Fibroblast of the aortic adventitia (primary cell): ENCODE measurements at places on chromosomes 6 and 20. TPM values are rescaled to one million over a fixed set of nuclear protein-coding genes. Genes with fewer than 3 reads are reported as not detected.
A peak's percentile ranks its signal among the peaks of the same experiment; 100 is the strongest.

The PRRT1 gene
- total RNA-seq: 0.41 and 0.54 TPM in 2 replicates

- DNase-seq: no peak
Measured at GRCh38 chr20:21090721-21091120, 15.4 kb downstream of the LINC00237 start.

GRCh38 chr6:12962529-12962928 lies 246.0 kb downstream of the PHACTR1 start:
- no peak for DNase-seq

GRCh38 chr6:71139249-71139648 lies 149.4 kb upstream of the OGFRL1 start:
- peak; percentile 2 for DNase-seq

DNA sequence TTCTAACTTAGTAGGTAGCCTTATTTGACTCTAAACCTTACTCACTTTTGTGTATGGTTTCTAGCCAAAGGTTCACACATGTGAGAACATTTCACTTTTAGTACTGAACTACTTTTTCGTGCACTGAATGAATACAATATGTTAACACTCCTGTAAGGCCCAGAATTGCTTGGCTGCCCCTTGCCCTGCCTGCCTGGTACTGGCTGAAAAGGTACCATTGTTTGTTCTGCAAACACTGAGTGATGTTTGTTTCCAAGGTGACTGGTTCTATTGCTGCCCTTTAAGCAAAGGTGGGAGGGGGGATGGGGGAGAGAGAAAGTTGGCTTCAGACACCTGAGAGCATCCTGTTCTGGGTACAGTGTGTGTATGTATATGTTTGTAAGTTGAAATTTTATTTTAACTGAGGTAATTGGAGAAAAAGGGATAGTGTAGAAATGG lies 31.2 kb downstream of the RREB1 start:
- no peak for DNase-seq

The CST1 gene
- total RNA-seq: 0.63 TPM in 1 of 2 replicates, not detected in the other

The TRAPPC3L gene
- total RNA-seq: 0.45 TPM in 1 of 2 replicates, not detected in the other

GRCh38 chr6:119962505-119962904 lies 612.9 kb upstream of the MAN1A1 start:
- no peak for DNase-seq

The STX11 gene
- total RNA-seq: 0.16 and 3.5 TPM in 2 replicates

The C20orf96 gene
- total RNA-seq: 0.98 and 2.4 TPM in 2 replicates

GRCh38 chr6:157020881-157021343 lies 243.7 kb downstream of the ARID1B start:
- DNase-seq: peak; percentile 65

- no peak for DNase-seq
Measured at GRCh38 chr6:106046116-106046853, 39.9 kb upstream of the PRDM1 start.

DNA sequence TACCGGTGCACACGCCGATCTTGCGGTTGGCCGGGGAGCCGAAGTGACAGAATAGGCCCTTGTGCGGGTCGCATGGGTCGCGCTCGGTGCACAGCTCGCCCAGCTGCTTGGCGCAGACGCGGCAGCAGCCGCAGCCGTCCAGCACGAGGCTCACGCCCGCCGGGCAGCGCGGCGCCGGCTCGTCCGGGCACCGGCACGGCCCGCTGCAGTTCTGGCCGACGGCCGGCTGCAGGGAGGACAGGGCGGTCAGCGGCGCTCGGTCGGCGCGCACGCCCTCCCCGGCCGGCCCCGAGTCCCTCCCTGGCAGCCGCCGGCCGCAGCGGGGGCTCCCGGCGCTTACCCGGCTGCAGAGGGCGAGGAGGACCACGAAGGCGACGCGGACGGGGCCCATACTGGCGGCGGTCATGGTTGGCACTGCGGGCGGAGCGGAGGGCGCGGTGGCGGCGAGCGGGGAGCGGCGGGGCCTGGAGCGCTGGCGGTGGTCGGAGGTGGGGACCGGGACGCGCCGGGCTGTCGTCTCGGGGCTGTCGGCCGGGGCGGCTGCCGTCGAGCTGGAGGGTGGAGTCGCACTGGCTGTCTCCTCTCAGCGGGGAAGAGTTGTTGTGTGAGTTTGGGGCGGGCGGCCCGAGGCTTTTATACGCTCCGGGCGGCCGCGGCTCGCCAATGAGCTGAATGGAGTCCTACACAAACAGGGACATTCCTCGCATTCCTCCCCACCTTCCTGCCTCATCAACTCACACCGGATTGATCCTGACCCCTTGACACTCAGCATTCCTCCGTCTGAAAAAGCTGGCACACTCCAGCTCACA lies at the start of gene CCN2:
Gene CCN2 (minus strand): TSS at position 606 of the 809 bp plus-strand sequence. CDS start 200 bp downstream, at position 406.
- peak; percentile 100 for DNase-seq

DNA sequence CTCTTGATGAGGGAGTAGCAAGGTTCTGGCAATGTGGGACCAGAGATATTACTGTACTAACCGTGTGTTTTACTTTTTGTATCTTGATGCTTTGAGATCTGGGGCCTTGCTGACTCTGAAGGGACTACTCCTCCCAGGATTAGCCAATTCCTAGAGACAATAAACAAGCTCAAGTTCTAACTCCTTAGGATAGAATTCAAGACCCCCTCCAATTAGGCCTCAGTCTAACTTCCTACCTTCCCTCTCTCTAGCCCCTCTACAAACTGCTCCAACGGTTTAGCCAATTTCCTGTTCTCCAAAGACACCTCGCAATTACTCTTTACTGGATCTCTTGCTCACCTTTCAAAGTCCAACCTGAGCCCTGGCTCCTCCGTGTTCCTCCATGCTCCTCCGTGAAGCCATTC lies 158.7 kb upstream of the JARID2 start:
- no peak for DNase-seq

DNA sequence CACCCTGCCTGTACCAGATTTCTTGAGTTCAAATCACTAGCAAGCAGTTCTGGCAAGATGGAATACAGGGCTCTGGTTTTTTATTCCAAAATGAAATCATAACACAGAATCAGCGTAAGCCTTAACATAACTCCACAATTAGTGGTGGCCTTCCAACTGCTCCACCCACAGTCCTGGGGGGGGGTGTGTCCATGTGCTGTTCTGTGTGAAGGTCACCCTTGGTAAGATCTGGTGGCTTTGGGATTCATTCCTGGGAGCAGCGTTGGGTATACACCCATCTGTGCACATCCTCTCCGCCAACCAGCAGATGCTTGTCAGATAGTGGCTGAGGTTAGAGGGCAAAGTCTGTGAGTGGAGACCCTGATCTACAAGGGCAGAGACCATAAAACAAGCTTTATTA lies 49.9 kb upstream of the CD83 start:
- no peak for DNase-seq

The QKI gene
- total RNA-seq: 125 and 145 TPM in 2 replicates

The TMEM242 gene
- 7.0 and 7.1 TPM in 2 replicates for total RNA-seq

The LKAAEAR1 gene
- 0.36 TPM in 1 of 2 replicates, not detected in the other for total RNA-seq

DNA sequence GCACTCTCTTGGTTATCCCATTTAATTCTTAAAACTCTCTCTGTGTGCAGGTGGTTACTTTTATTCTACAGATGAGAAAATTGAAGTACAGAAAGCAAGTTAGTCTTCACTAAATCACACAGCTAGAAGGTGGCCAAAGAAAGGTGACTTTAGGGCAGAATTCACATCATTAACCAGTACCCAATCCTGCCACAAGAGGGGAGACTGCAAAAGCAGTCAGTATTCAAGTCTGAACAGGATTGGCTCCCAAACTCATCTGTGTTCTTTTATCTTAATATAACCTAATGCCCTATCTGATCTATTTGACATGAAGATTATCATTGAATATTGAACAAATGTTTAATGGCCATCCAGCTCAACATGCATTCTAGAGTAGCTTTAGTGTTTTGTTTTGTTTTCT lies 225.3 kb upstream of the FAM83B start:
- DNase-seq: peak; percentile 26

DNA sequence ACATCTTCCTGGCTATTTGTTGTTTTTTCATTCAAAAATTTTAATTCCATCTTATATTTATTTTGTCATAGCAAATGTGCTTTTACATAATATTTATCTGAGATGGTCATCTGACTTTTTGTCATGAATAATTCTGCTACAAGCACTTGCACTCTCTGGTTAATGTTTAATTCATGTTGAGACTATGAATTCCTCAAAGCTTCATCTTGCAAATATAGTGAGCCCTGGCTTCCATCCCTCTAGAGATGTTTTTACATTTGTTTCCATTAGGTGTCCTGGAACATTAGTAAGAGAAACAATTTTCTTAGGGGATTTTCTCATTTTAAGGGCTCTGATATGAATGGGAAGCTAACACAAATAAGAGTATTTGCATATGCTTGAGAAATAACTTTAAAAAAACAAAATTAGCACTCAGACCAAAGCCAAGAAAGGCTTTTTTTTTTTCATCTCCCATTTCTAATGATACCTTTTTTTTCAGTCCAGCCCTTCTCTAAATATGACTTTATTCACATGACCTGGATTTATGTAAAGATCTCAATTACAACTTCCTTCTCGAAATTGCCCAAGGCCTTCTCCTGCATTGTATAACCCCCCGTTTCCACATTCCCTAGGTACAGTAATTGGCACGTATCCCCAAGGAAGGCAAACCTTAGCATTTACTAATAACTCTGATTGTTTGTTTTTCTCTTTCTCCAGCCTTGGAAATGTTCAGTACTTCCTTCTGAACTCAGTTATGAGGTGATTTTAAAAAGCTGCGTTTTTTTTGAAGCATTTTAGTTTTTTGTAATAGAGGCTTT lies 797.0 kb upstream of the GJE1 start:
- no peak for DNase-seq

DNA sequence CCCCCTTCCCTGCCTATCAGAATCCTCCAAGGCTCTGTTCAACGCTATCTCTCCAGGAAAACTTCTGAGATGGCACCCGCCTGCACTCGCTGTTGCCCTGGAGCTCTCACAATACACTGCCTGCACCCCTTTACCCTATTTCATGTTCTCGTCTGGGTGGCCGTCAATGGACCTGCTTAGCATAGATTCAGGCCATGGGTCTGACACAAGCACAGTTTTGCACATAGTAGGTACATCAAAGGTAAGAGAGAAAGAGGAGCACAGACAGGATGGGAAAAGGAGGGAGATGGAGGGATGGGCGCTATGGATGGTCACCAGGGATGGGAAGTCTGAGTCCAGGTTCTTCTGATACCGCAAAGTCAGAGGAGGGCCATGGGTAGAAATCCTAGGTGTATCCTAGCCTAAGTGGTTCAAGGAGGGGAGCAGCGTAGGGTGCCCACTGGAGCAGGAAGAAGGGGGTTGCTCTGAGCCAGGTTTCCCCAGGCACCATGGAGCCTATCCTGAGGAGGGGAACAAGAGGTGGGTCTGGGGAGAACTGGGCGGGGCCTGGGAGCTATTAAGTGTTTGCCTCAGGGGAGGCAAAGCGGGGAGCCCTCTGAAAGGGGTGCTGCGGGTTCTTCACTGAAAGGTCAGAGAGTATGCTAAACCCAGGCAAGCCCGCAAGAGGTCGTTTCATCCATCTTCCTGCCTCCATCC lies 89.3 kb downstream of the MRPL14 start:
- DNase-seq: no peak

The ANGPT4 gene
- not detected in 2 replicates for total RNA-seq

The PREX1 gene
- 3.5 and 13.0 TPM in 2 replicates for total RNA-seq

GRCh38 chr6:140314682-140315081 lies 940.2 kb upstream of the CITED2 start:
- DNase-seq: no peak

The TRIM31 gene
- total RNA-seq: not detected in 2 replicates

- DNase-seq: peak; percentile 94
Measured at GRCh38 chr6:14665827-14666724, 548.5 kb downstream of the CD83 start.

DNA sequence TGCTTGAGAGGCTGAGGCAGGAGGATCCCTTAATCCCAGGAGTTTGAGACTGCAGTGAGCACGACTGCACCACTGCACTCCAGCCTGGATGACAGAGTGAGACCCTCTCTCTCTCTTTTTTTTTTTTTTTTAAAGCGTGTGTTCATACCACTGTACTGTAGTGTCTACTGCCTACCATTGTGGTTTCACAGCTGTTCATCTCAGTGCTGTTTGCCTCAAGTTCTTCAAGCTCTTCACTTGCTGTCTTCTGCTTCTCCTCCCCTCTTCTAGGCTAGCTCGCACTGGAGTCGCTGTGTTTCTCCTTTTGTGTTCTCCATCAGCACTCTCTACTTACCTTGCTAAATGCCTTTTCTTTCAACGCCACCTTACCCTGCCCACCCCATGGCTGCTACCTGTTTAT lies 7.4 kb downstream of the FOXO3 start:
- DNase-seq: no peak

GRCh38 chr6:122063076-122063475 lies 336.4 kb upstream of the HSF2 start:
- DNase-seq: no peak

- DNase-seq: peak; percentile 31
Measured at GRCh38 chr6:131733376-131734016, 22.7 kb upstream of the CTAGE9 start.
